ENCODE measurements at places on chromosomes 3 and 15.

DNA sequence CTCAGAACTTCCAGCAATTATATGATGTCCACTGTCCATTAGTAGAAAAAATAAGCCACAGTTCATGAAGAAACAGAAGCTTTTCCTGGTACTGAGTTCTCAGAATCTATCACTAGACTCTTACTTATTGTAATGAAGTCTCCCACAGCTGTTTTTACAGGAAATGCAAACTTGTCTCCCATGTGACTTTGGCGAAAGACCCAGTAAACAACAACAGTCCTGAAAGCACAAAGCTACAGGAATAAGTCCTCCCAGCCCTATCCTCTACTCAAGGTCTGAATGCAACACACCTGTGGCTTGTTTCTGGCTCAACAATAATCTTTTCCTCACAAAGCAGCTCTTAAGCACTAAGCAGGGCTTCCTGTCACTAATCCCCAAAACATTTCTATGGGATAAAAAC is 55.9 kb downstream of the EOMES start:
- no peak for DNase-seq

DNA sequence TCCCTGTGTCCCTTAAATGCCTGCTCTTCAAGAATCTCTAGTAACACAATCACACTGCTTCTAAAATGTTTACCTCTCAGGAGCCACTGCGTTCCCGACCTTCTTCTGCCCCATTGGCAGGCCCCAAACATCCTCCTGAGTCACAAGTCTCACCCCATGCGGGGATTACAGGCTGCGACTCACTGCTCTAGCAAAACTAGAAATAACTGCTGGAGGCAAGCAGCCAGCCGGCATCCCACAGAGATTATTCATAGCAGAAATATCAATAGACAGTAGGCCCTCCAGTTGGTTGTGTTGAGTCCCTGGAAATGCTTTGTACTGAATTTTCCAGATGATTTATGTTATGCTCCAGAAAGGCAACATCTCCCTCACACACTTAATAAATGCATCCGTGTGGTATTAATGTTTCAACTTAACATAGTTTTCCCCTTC is 64.8 kb downstream of the RFTN1 start:
- no peak for DNase-seq

DNA sequence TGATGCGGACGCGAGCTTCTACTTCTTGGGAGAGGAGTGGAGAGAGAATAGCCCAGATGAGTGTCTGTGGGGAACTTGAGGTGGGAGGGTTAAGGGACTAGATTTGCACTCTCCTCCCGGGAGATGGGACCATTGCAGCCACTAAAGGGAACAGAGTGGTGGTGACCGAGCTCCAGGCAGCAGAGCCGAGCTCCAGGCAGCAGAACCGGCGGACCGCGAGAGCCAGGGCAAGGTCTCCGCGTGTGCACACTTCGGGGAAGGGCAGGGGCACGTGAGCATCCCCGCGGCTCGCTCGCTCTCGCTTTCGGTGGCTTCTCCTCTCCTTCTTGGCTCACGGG is 1.1 kb downstream of the IGDCC3 start:
- DNase-seq, result peak; percentile 53

DNA sequence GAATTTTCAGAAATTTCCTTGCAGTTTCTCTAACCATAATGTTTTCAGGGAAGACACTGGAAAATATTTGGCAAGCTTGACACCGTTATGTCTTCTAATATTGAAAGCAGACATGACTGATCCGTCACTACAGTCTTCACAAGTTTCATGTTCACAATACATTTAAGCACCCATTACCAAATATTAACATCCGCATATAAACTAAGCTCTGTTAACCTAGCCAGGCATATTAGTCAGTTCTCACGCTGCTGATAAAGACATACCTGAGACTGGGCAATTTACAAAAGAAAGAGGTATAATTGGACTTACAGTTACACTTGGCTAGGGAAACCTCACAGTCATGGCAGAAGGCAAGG is 162.7 kb upstream of the LYSMD4 start:
- DNase-seq, result no peak

- DNase-seq, result no peak
These were observed at the start of gene SAMD7 for GRCh38 chr3:169911272-169911671. Gene SAMD7 (plus strand): TSS chr3:169911572. CDS start chr3:169919499, 7,927 bp downstream.

DNA sequence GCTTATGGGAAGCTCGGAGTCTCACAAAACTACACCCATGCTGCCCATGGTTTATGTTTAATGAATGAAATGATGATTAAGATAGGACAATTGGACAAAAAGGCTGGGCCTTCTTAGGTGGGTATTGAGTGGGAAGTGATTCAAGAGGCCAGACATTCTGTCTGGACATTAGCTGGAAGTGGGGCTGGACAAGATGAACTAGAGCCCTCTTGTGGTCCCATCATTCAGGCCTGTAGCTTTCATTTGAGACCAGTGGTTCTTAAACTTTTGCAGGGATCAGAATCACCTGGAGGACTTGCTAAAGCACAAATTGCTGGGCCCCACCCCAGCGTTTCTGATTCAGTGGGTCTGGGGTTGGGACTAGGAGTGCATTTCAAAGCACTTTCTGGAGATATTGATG is 290.4 kb upstream of the CTDSPL start:
- DNase-seq, result no peak

DNA sequence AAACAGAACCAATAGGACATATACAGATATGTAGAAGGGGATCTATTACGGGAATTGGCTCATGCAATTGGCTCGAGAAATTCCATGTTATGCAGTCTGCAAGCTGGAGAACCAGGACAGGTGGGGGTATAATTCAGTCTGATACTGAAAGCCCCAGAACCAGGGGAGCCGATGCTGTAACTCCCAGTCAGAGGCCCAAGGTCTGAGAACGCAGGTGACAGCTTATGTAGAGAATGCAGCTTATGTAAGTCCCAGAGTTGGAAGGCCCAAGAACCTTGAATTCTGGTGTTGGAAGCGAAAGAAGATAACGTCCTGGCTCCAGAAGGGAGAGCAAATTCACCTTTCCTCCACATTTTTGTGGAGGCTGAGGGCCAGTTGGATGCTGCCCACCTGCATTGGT is 62.7 kb downstream of the CCNL1 start:
- no peak for DNase-seq

- DNase-seq, result no peak
These were observed 1.6 kb downstream of the C15orf39 start for GRCh38 chr15:75203017-75203907.

DNA sequence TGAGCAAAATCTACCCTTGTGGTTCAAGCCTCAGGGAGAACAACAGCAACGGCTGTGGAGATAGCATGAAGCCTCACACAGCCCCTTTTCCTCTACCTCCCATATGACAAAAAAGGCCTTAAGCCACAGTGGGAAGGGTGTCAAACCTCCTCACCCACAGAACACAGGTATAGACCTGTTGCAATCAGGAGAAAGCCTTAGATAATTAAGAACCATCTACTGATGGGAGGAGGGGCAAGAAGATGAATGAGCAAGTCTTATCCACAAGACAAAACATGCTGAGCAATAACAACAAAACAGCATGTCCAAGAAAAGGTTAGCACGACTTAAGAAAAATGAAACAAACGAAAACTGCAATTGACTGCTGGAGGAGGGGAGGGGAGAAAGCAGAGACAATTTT is 272.9 kb upstream of the BCHE start:
- DNase-seq, result no peak

GRCh38 chr3:170164717-170165116 is 16.8 kb downstream of the PHC3 start:
- DNase-seq, result no peak

DNA sequence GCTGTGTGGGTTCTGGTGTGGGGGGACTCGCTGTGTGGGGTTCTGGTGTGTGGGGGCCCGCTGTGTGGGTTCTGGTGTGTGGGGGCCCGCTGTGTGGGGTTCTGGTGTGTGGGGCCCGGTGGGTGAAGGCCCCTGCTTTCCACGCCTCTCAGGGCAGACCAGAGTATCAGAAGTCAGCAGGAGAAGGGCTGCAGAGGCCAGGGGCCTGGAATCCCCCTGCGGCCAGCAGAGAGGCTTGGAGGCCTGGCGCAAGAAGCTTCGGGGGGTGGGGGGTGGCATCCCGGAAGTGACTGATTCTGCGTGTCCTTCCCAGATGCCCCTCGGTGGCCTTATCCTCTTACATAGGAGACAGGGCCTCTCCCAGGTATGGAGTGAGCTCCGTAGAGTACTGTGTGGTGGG is 37.4 kb downstream of the TNK2 start:
- DNase-seq, result no peak

- DNase-seq, result no peak
These were observed 7.5 kb upstream of the OPA1 start for GRCh38 chr3:193585530-193585929.

- peak; percentile 46 for DNase-seq
These were observed 69.3 kb downstream of the CHAC1 start for GRCh38 chr15:41022487-41023090.

DNA sequence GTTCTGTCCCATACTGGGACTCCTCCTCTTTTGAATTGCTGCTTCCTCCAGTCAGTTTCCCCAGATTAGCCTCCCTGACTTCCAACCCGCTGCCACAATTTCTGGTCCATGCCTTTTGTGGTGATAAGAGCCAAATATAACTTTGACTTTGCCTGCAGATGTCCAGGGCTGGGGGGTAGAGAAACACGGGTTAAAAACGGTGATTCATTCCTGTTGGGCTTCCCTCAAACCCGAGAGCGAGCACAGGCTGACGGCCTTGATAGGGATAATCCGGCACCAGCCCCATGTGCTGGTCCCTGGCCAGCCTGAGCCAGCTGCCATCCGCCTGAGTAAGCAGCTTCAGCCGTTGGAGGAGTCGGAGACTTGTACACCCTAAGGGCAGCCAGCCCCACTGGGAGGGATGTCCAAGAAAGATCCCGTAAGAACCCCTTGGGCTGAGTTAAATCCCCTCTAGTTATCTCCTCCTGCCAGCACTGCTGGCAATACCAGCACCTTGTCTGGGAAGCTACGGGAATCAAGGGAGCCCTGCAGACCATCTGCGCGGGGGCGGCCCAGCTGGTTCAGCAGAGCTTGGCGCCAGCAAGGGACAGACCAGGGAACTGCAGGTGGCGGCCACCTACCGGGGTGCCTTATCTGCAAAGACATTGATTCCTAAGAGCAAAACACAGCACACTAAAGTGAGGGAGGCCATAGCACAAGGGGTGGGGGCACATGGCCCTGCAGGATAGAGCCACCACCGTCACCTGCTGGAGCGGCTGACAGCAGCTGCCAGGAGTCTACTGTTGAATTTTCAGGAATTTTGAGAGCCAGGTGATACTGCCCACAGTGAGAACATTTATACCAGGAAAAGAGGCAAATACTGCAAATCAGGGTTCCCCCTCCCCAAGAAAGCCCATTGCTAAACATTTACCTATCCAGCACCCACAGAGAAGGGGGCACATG is 18.1 kb downstream of the CSPG4 start:
- DNase-seq, result peak; percentile 61

DNA sequence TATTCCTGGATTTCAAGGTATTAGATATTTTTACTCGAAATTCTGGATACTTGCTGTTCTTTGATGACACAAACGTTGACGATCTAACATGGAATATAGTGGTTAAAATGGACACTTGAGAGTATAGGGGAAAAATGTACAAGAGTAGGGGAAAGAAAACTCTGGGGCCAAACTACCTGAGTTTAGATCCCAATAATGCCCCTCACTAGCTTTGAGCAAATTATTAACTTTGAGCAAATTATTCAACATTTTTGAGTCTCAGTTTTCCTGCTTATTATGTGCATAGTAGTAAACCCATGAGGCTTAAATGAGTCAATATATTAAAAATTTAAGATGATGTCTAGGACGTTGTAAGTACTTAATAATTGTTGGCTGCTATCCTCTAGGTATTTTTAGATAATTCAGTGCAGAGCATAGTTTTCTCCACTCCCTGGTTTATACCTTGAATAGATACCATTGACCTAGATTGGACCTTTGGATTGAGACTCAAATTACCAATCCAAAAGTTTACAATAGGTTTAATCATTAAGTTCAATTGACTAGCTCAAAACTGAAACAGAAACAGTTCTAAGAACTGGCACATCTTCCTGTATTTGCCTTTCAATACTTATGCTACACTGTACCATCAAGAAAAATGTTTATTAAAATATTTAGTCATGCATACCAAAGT is 4.5 kb downstream of the ADGRG7 start:
- DNase-seq, result no peak

DNA sequence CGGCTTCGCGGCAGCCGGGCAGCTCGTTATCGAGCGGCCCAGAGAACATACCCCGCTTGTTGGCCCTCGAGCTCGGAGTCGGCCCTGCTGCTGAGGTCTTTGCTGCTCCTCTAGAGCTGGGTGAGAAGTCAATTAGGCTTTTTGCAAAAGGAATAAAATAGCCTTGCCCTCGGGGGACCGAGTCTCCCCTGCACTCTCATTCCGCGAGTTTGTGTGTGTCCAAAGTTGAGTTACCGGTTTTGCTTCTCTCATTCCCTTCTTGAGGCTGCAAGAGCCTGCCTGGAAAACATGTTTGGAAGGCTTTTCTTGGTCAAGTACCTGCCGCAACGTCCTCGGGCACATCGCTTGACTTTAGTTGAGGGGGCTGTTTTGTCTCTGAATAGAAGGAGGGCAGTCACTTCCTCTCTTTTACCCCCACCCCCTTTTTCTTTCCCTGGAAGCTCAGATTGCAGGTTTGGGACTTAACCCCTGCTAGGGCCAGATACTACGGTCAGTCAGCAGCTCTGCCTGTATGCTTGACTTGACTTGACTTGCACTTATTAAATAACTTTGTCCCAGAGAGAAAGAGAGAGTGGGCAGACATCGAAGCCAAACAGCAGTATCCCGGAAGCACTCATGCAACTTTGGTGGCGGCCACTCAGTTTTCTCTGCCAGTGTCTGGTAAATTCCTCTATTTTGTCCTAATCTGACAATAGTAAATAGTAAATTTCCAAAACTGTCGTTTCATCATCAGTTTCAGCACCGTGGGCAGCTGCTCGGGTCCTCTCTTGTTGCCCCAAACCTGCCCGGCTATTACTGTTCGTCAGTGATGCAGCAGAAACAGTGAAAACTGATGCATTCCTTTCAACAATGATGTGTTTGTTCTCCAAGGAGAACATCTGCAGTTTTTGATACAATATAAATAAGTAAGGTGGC is 609 bp downstream of the RNF13 start:
- DNase-seq, result peak; percentile 46

DNA sequence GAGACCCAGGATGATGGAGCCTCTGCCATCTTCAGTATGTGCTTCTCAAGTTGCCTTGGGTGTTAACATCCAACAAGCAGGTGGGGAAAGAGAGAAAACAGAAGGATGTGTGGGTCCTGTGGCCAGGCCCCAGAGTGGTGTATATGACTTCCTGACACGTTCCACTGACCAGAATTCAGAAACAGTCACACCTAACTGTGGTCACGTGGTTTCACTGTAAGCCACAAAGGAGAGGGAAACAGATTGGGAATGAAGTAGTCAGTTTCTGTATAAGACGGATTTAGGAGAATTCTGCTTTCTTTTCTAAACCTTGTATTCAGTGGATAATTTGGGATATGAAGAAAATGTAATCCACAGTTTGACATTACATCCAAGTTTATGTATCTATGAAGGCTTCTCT is 454.1 kb upstream of the IL12A start:
- DNase-seq, result no peak

GRCh38 chr3:15778332-15778858 is 19.4 kb downstream of the ANKRD28 start:
- no peak for DNase-seq

DNA sequence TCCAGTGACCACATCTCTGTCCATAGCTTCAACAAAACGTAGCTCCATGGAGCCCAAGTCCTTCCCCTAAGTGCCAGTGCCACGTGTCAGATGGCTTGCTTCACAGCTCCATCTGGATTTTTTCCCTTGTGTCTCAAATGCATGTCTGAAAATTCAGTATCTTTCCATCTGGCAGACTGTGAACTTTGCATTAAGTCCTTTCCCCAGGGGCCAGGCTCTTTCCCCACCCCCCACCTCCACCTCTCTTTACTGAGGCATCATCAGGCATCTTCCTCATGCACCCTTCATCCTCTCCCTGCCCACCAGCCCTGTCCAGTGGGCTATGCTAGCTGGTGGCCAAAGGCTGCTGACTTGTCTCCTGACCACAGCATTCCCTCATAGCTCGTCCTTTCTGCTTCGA is 53.7 kb downstream of the PDIA5 start:
- DNase-seq, result no peak
